Non-pigmented ciliary epithelial cell (primary cell): ENCODE measurements at places on chromosomes 13 and 19.

DNA sequence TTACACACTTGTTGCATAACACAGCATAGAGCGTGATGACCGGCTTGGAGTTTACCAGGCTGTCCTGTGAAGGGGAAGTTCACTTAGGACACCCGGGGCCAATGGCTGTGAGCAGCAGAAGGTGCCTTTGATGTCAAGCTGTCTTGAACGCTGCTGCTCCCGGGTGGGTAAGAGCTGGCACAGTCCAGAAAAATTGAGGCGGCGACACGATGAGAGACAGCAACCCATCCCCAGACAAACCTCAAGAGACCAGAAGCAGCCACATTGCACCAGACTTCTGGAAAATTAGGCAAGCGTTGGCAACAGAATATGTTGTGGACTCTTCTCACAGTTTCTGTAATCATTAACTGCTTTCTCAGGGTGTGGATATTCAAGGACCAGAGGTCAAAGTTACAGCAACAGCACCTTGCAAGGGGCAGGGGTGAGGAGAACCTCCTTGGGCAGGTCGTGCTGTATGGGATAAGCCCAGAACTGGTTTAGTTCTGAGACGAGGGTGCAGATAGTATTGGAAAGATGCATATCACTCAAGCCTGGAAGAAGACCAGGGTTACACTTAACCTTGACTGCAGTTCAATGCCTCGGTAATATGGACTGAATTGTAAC lies 10.1 kb downstream of the NFILZ start:
- DNase-seq = no peak

DNA sequence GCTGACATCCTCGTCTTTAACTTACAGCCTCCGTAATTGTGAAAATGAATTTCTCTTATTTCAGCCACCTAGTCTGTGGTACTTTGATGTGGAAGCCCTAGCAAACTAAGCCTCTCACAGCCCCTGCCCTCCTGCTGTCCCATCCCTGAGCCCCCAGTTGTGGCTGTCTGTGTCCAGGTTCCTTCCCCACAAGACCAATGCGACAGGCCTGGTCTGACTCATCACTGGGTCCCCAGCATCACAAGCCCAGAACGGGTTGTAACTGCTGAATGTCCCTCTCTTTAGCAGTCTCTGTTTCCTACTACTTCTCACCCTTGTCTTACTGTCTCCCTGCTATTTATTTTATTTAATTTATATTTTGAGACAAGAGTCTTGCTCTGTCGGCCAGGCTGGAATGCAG lies 5.7 kb downstream of the POU2F2 start:
- no peak for DNase-seq

DNA sequence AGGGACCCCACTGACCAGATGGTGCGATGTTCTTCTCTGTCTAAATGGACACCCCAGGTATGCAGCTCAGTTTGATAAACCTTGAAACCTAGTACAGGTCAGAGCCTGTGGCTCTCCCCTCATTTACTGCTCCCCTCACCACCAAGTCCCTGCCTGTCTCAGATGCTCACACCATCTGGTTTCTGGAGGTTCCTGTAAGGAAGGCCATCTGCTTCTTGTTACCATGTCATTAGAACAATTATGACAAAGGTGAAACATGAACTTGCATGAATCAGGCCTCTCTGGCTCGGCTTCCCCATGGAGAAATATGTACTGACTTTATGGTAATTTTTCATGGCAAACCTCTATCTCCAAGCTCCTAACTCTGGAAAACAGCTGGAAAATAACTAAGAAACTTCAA lies 965.7 kb downstream of the UQCRFS1 start:
- DNase-seq = no peak

GRCh38 chr13:35684432-35684831 lies 207.9 kb upstream of the MAB21L1 start:
- no peak for DNase-seq

DNA sequence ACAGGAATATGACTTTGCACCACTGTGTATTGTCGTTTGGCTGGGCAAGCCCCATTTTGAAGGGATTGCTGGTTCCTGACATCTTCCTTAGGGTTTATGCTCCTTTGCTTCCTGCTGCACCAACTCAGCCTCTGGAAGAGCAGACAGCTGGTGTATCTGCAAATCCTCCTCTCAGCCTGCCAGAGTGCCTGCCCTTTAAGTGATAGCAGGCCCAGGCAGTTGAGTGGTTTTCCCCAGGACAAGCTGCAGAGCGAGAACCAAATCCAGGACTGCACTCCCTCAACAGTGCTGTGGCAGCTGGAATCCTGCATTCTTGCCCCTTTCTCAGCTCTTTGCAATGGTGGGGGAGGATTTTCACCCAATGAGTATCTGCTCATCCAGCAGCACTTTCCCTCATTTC lies 85.5 kb downstream of the ZNF429 start:
- DNase-seq = no peak

- no peak for DNase-seq
These were observed 18.4 kb downstream of the EPN1 start for GRCh38 chr19:55693336-55693974.

GRCh38 chr13:106108346-106108745 lies 427.1 kb downstream of the EFNB2 start:
- no peak for DNase-seq

- no peak for DNase-seq
These were observed 572.7 kb downstream of the FGF9 start for GRCh38 chr13:22243469-22244163.

- DNase-seq = peak; percentile 4
These were observed 97.5 kb downstream of the MAB21L1 start for GRCh38 chr13:35378939-35379338.

- DNase-seq = no peak
These were observed 107.8 kb downstream of the SGCG start for GRCh38 chr13:23288564-23288963.

DNA sequence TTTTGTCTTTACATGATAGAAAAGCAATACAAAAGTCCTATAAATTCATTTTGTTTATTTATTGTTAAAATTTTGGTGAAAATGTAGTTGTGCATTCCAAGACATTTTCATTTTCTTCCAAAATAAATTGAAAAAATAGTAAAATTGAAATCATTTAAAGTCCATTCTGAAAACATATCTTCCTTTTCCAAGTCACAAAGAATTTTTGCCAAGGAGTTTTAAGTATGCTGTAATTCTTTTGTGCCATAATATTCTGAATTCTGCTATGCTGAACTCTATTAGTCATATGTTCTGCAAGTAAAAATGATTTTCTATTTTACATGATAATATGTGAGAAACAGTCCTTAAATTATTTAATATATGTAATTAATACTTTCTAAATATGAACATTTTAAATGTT lies 879.6 kb upstream of the SLC10A2 start:
- DNase-seq = no peak

- DNase-seq = no peak
These were observed 87.6 kb upstream of the MLNR start for GRCh38 chr13:49132479-49133002.
